ENCODE measurements at places on chromosomes 2 and 18.

DNA sequence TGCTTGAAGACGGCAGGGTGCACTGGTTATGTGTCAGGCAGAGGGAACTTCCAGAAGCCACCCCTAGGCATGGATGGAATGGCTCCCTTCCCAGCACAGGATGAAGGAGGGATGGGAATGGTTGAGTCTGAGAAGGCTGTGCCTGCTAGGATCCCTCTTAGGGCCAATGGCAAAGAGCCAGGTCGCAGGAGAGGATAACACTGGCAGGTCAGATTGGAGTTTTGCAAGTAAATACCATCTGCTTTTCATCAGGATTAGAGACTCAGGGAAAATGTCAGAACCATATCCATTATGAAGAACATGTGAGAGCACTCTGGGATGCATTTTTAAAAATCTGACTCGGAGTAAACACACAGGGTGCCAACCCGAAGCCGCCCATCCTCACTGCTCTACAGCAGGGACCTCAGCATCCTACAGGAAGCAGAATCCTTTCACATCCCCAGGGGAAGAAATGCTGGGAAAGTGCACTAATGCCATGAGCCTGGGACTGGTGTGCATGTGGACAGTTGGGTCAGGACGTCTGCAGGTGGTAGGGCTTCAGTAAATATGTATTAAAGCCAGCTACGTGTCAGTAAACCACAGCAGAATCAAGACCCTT is 139.9 kb downstream of the MYT1L start:
- DNase-seq = no peak

DNA sequence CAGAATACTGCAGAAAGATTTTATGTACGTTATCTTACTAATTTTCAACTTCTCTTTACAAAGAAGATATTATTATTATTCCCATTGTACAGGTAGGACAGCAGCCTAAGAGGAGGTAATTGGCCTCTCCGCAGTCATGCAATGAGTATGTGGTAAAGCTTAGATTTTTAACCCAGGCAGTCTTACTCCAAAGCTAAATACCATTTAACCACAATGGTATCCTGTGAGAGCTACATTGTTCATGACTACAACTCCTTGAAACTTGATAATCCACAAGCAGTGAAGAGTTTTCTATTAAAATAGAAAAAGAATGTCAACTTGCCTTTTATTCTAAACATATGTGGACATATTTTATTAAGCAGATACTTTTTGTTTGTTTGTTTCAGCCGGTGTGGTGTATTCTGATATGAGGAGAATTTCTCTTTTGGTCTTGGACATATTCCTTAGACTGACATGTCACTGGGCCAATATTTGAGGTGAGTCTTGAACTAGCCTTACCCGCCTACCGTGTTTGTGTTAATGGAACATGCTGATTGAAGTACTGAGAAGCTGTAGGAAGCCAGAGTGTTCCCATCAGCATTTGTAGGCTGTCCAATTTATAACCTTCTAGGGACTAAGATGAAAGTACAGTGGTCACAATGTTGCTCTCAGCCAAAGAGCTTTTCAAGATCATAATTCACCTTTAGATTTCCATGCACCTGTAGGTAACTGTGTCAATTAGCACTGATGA is 293.9 kb upstream of the DCC start:
- DNase-seq = no peak

DNA sequence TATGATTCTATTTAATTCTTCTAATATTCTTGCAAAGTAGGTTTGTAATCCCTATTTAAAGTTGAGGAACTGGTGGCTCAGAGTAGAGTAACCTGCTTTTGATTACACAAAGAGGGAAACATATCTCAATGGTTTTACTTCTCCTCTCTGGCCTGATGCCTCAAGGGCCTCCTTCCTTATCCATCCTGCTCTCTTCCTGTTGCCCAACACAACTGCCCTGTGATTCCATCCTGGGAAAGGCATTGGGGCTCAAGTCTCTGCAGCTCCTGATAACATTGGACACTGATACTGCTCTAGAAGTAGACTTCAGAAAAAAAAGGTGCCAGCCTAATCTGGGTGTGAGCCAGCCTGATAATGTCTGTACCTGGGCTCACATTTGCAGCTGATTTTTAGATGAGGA is 75.8 kb downstream of the RDH14 start:
- DNase-seq = no peak

DNA sequence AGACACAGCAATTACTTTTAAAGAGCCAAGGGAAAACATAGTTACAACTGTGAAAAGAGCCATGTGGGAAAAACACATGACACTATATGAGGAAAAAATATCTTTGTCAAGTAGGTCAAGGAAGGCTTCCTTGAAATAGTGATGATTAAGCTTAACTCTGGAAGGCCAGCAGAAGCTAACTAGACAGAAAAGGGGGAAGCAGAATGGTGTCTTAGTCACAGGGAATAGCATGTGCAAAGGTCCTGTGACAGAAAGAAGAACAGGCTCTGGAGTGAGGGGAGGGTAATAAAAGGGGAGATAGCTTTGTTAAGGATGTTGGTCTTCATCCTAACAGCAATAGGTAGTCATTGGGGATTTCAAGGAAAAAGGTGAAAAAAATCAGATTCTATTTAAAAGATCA is 64.0 kb downstream of the ARHGAP25 start:
- DNase-seq = no peak

DNA sequence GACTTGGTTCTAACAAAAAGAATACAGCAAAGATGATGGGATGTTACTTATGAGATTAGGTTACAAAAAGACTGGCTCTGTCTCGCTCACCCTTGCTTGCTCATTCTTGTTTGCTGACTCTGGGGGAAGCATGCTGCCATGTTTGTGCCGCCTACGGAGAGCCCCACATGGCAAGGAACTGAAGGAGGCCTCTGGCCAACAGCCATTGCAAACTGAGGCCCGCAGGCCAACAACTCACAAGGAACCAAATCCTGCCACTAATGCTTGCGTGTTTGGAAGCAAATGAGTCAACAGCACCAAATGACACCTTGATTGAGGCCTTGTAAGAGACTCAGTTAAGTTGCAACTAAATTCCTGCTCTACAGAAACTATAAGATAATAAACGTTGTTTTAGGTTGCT is 297.6 kb upstream of the STON1 start:
- no peak for DNase-seq

DNA sequence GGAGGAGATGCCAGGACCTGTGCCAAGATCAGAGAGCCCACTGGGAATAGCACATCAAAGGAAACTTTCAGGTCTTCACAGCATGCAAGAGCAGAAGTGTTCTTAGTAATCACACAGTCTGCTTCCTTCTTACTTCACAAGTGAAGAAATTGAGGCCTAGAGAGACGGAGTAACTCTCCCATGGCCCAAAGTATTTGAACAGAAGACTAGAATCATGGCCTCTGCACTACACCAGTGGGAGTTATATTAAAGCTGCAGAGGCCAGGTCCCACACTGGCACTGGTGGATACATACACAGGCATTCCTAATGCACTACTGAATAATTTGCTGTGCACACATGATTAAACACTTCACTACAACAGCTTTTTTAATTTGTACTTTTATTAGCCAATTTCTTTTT is 107.6 kb upstream of the RMP24 start:
- DNase-seq = no peak

GRCh38 chr2:136281281-136282114 is 163.5 kb upstream of the CXCR4 start:
- peak; percentile 23 for DNase-seq

DNA sequence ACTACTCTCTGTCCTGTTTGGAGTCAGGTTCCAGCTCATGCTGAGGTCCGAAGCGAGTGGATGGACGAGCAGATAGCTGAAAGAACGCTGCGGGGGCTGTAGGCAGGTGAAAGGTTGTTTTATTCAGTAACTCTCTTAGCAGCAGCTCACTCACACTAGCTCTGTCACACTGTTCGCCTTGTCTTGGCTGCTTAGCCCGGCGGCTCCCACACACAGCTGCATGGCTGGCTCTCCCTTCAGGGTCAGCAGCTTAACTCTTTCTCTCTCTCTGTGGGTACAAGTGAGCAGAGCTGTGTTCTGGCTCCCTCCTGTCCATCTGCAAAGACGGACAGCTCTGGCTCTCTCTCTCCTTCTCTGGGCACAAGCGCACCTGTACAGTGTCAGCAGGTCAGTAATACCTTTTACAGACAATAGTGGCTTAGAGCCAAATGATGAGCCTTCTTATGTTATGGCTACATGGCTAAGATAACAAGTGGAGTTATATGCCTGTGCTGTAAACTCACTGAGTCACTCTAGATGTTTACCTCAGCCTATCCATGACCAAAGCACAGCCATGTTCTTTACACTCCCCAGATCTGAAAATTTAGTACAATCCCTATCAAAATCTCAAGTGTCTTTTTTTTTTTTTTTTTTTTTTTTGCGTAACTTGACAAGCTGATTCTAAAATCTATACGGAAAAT is 149.3 kb downstream of the GALNT1 start:
- DNase-seq = no peak

GRCh38 chr2:126849486-126849885 is 49.2 kb upstream of the TEX51 start:
- DNase-seq = no peak

GRCh38 chr2:85088921-85089320 is 44.3 kb upstream of the TCF7L1 start:
- DNase-seq = no peak

DNA sequence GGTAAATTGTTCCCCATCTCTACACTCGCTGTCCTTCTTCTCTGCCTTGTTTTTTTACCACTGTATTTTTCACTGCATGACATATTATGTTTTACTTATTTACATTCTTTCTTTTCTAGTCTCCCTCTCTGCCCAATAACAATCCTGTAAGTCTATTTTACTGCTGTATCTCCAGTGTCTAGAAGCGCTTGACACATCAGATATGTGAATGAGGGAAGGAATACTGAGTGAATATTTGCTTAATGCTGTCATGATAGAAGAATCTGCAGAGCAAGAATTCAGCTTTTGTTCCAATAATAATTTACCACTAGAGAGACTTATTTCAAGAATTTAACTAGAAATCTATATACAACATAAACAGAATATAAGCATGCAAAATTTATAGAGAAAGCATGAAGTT is 99.5 kb downstream of the GALNT13 start:
- DNase-seq = no peak

GRCh38 chr18:5997361-5997760 is 102.0 kb upstream of the TMEM200C start:
- DNase-seq = no peak

DNA sequence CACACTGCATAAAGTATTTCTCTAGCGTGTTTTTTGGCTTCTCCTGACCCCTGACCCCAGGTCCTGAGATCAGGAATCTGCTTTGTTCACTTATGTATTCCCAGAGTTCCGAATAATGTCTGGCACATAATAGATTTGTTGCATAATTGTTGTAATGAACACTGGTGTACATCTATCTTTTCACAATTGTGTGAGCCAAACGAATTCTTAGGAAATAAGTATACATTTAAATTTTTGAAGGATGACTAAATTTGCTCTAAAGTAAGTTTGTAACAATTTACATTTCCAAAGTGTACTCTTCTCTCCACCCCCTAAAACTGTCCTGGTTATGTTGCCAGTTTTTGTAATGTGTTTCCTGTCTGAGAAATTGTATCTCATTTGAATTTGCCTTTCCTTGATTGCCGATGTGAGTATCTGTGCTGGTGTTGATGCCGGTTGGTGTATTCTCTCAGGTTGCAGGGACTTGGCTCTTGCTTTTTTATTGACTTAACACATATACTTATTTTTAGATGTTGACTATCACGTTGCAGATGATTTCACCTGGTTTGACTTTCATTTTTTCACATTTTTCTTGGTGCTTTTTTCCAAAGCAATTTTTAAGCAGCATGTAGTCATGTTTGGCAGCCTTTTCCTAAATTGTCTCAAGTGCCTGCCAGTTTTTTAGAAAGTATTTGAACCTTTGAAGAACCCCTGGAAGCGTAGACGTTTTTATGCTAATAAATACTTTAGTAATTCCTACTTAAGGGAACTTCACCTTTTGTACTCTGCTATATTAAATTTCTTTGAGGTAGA is 16.1 kb upstream of the FARP2 start:
- DNase-seq = no peak

- no peak for DNase-seq
Measured at GRCh38 chr18:46343456-46343855, 239.3 kb downstream of the HAUS1 start.

GRCh38 chr18:26005950-26006349 is 84.5 kb downstream of the SS18 start:
- DNase-seq = no peak

DNA sequence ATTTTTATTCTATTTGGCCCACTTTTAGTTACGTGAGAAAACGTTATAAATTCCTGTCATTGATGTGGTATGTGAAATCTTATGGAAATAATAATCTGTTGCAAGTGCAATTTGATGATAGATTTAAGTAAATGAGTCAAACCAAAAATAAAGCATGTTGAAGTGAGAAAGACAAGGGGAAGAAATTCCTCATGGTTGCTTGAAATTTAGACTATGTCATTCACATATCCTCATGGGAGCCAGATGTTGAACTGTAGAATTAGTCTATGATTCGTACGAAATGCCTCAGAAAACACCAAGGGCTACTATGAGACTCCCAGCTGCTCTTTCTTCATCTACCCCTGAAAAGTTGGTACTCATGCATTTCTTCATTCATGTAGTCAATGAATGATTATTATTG is 55.7 kb downstream of the KLHL14 start:
- DNase-seq = no peak

- DNase-seq = no peak
Measured at GRCh38 chr2:214156971-214157370, 253.9 kb upstream of the VWC2L start.

- DNase-seq = no peak
Measured at GRCh38 chr2:111904726-111905474, 6.5 kb downstream of the MERTK start.

DNA sequence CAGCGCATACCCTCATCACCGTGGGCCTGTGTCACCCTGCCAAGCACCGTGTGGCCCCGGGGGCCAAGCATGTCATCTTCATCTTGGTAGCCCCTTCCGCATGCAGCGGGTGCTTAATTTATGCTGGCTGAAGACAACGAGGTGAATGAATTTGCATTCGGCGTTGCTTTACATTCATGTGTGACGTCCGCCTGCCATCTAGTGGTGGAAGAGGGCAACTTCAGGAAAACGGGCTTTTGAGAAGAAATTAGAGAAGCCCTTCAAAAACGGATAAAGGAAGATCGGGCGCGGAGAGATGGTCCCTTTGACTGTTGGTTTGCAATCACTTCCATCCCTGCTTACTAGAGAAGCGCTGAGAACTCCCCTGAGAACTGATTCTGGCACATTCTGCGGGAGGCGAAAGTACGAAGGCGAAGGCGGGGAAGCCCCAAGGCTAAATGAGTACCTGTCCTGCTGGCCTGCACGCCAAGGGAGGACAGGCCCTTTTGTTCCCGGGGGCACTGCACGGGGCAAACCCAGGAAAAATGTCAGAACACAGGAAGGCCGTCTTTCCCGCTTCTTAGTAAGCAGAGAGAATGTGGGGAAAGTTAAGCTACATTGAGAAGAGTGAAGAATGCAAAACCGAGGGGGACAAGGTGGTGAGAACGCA is 145.9 kb downstream of the ZNF516 start:
- DNase-seq = peak; percentile 47

- no peak for DNase-seq
Measured at GRCh38 chr2:176597916-176598315, 328.7 kb downstream of the MTX2 start.

GRCh38 chr2:120293096-120294007 is 40.7 kb downstream of the RALB start:
- no peak for DNase-seq
